ENCODE measurements at places on chromosomes 3 and 15.

- no peak for DNase-seq
These were observed 913 bp upstream of the SCN5A start for GRCh38 chr3:38650248-38650951.

GRCh38 chr3:9316881-9317361, 45.9 kb upstream of the THUMPD3 start:
- no peak for DNase-seq

DNA sequence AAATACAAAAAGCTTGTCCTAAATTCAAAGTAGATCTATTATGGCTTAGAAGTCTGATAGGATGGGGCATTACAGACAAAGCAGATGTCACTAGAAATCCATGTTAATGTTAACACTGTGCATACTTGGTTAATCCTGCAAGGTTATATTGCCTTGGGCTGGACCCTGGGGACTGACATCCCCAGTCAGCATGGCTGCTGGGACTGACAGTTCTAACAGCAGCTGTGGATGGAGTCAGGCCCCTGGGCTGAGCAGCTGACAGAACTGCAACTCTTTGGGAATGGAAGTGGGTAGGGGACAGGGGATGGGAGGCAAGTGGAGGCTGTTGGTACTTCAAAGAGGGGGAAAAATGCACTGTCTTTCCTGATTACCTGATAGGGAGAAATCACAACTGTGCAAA, 7.5 kb downstream of the P2RY1 start:
- no peak for DNase-seq

DNA sequence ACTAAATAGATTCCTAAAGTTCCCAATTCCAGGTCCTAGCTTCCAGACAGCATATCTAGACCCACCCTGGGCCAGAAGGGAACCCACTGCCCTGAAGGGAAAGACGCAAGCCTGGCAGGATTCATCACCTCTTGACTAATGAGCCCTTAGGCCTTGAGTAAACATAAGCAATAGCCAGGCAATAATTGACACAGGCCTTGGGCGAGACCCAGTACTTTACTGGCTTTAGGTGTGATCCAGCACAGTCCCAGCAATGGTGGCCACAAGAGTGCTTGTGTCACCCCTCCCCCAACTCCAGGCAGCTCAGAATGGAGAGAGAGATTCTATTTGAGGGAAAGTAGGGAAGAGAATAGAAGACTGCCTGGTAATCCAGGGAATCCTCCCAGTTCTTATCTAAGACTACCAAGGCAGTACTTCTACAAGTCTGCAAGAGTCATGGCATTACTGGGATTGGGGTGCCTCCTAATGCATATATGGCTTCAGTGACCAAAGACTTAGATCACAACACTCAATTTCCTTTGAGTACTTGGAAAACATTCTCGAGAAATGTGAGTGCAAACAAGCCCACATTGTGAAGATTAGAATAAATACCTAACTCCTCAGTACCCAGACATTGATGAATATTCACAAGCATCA, 30.4 kb upstream of the WWTR1 start:
- DNase-seq: no peak

- peak; percentile 44 for DNase-seq
These were observed 41.0 kb downstream of the MEGF11 start for GRCh38 chr15:66212563-66212921.

GRCh38 chr3:184662187-184662586, 49.7 kb downstream of the MAGEF1 start:
- no peak for DNase-seq

DNA sequence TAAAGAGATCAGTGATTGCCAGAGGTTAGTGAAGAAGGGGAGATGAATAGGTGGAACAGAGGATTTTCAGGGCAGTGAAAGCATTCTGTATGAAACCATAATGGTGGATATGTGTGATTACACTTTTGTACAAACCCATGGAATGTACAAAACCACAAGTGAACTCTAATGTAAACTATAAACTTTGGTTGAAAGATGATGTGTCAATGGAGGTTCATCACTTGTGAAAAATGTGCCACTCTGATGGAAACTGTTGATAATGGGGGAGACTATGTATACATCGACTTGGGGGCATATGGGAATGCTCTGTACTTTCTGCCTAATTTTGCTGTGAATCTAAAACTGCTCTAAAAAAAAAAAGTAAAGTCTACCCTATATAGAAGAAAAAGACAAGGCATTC, 68.7 kb upstream of the ARHGEF3 start:
- no peak for DNase-seq

- no peak for DNase-seq
These were observed 5.5 kb downstream of the DIS3L start for GRCh38 chr15:66298803-66299251.

DNA sequence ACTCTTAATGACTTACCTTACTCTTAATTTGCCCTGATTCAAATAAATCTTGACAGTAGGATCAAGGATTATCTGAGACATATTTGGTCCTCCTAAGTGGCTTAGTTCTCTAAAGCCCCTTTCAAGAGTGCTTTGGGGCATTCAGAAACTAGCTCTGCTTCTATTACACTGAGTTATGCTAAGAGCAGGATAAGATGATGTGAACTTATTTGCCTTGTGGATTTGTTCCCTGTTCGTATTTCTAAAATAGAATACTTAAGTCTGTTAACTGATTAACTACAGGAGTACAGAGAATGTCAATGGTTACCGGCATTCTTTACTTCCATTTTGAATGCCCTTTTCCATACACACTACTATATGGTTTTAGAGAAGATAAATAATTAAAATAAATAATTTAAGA, 14.8 kb upstream of the FRMD4B start:
- no peak for DNase-seq

- no peak for DNase-seq
These were observed 4.8 kb downstream of the MORC1 start for GRCh38 chr3:109112946-109113760.

DNA sequence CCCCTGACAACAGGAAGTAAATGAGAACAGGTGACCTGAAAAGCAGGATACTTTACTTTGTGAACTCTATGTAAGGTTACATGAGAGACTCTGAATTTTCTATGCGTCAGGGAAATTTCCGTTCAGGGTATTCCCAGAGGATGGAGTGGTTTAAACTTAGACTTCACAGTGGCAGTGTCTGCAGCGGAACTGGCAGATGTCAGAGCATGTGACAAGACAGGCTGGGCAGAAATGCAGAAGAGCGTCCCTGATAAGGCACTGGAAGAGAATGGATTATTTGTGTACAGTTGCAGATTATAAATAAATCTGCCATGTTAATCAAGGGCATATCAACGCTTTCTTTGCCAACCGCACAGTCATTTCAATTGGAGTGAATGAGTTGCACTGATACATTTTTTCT, 598.4 kb upstream of the ZNF717 start:
- no peak for DNase-seq

Measured in RWPE2 (cell line).